Myocyte (in vitro differentiated cells): ENCODE measurements at places on chromosomes 12 and 14. TPM values are rescaled to one million over a fixed set of nuclear protein-coding genes. Genes with fewer than 3 reads are reported as not detected.

DNA sequence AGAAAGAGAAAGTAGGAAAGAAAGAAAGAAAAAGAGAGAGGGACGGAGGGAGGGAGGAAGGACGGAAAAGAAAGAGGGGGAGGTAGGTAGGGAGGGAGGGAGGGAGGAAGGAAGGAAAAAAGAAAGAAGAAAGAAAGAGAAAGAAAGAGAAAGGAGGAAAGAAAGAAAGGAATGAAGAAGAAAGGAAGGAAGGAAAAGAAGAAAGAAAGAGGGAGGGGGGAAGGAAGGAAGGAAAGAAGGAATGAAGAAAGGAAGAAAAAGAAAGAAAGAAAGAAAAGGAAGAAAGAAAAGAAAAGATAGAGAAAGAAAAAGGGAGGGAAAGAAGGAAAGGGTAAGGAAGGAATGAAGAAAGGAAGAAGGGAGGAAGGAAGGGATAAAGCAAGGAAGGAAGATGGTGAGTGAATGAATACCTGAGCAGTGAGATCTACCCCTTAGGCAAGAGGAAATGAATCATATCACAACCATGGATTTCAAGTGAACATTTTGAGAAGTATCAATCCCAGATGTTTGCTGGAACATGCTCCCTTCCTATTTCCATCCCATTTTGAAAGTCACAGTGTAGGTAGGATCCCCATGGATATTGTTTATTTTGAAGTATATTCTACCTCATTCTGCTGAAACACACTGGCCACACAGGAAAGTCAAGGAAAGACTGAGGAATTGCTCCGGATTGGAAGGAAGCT, 639.4 kb upstream of the TBX3 start:
- DNase-seq = no peak

The SDR39U1 gene
- 24.2 and 27.5 TPM in 2 replicates for total RNA-seq

The KSR2 gene
- not detected in 2 replicates for total RNA-seq

DNA sequence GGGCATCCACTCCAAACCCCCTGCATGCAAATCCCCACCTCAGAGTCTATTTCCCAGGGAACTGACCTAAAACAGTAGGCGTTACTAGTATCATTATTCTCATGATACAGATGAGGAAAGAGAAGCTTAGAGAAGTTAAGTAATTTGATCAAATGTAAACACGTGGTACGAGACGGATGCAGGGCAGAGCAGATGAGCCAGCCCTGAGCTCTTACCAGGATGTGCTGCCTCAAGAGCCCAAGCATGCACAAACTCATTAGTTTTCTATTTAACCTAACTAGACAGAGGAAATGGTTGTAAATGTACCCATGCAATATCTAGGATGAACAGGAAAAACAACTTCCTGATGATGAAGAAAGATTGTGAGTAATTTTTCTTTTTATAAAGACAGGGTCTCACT, 173.3 kb upstream of the RASSF8 start:
- DNase-seq = no peak

DNA sequence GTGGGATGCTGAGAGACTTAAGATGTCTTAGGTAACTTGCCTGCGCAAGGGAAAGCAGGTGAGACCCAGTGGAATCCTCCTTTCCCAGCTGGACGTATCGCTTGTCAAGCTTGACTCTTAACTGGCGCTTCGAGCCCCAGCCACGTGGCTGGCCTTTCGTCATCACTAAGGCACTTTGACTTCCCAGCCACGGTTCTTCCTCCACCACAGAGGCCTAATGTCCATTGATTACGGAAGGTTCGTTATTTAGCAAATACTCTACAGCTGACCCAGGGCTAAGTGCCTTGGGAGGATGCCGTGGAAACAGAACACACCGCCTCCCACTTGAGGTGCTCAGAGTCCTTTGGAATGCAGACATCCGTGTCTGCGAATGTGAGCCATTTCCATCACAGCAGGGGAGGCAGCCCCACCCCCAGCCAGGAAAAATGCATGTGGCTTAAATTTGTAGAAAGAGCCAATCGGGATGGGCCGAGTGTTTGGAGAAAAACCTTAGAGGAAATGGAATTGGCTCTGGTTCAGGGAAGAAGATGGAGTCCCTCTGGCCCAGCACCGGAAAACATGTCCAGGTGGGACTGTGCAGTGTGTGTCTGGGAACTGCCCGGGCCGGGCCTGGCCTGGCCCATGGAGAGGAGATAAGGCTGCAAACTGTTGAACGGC, 115.7 kb downstream of the PLXNC1 start:
- DNase-seq = no peak

DNA sequence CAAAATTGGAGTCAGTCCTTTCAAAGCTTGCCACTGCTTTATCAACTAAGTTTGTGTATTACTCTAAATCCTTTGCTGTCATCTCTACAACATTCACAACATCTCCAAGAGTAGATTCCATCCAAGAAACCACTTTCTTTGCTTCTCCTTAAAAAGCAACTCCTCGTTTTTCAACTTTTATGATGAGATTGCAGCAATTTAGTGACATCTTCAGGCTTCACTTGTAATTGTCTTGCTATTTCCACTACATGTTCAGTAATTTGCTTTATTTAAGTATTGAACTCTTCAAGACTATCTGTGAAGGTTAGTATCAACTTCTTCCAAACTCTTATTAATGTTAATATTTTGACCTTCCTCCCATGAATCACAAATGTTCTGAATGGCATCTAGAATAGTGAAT, 747.9 kb downstream of the TMTC2 start:
- no peak for DNase-seq

DNA sequence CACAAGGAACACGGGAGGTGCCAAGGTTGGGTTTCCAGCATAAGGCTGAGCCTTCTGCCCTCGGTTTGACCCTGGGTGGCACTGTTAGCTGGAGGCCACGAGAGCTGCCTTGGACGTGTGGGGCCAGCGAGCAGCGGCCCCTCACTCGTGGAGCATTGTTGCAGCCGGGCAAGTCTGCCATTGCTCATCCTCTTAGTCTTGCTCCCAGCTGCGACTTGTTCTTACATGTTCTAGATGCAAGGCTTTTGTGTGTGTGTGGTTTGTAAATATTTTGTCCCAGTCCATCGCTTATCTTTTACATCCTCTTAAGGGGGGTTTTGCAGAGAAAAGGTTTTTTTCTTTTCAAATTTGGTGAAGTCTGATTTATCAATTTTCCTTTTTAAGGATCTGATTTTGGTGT, 21.1 kb upstream of the C1S start:
- DNase-seq = no peak

The ACOT6 gene
- not detected in 2 replicates for total RNA-seq

- DNase-seq = peak; percentile 22
Measured at GRCh38 chr14:95495538-95496025, 20.9 kb downstream of the SYNE3 start.

GRCh38 chr14:85061256-85061655, 468.7 kb upstream of the FLRT2 start:
- no peak for DNase-seq

GRCh38 chr12:122183588-122183940, 641 bp downstream of the LRRC43 start:
- DNase-seq = no peak

DNA sequence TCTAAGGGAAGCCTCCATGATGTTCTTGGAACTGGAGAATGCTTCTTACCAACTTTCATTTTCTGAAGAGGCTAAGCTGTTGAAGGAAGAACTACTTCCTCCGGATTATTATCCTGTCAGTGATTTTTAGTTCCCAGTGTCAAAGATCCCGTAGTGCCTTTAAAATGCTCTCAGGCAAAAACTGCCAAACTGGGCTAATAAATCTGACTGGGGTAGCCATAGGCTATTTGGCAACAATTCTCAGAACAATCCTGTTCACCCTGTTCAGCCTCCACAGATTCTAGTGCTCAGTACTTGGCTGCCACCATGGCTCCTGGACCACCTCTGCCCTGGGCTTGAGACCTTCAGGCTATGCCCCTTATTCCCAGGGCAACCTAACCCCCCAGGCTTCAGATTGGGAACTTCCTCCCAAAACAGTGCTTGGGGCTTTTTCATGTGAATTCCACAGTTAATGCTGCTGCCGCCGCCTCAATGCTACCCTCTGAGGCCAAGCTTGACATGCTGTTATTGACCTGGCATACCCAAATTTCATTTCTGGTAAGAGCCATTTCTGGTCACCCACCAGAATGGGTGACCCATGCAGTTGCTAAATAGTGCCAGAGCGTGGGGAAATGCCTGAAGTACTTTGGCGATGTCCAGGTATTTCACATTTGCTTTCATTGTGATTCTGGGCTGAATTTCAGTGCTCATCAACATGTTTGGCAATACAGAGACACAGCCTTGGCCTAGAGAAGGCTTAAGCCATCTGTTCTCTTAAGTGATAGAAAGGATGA, 110.0 kb upstream of the ARHGAP5 start:
- no peak for DNase-seq

- DNase-seq = no peak
Measured at GRCh38 chr12:91074851-91075250, 17.0 kb upstream of the KERA start.

DNA sequence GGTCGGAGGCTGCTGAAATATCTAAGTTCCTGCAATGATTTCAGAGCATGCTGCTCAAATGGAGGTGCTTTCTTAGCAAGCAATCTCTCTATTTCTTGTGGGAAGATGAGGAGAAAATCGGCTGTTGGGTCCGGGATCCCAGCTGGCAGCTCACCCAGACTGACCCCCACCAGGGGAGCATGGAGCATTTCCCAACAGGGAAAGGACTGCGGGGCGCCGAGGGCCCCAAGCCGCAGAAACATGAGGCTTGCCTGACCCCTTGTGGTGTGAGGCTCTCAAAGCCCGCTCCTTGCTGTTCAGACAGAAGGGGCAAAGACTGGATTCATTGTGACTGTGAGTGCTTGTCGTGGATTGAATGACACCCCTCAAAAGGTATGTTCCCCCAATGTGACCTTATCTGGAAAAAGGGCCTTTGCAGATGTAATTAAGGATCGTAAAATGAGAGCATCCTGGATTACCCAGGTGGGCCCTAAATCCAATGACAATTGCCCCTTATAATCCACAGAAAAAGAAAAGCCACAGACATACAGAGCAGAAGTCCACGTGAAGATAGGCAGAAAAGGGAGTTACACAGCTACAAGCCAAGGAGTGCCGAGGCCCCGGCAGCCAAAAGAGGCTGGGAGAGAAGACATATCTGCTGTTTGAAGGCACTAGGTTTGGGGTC, 116.3 kb upstream of the VASH1 start:
- peak; percentile 31 for DNase-seq

- DNase-seq = no peak
Measured at GRCh38 chr12:93156086-93156716, 221.5 kb upstream of the NUDT4 start.

- DNase-seq = peak; percentile 3
Measured at GRCh38 chr12:15428632-15429031, 106.3 kb downstream of the PTPRO start.

The SETD1B gene
- 3.9 and 4.0 TPM in 2 replicates for total RNA-seq

DNA sequence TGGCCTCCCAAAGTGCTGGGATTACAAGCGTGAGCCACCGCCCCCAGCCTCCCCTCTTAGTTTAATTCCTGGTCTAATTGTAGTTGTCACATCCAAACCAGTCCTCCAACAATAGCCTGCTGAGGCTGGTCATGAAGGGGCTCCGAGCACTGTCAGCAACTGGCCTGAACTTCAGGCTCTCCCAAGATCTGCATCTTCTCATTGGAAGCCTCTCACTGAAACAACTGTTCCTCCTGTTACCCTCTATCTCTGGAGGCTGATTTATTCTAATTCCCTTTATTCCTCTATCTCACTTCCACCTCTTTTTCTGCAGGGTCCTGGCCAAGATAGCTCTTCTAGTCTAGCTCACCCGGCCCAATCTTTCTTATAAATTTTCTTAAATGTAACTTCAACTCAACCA, 89.4 kb downstream of the DUSP16 start:
- no peak for DNase-seq

The ASPG gene
- total RNA-seq = not detected in 2 replicates

- no peak for DNase-seq
Measured at GRCh38 chr12:114884575-114884974, 200.6 kb upstream of the TBX3 start.

The CCDC197 gene
- not detected in 2 replicates for total RNA-seq

The WNT5B gene
- 17.6 and 19.1 TPM in 2 replicates for total RNA-seq

DNA sequence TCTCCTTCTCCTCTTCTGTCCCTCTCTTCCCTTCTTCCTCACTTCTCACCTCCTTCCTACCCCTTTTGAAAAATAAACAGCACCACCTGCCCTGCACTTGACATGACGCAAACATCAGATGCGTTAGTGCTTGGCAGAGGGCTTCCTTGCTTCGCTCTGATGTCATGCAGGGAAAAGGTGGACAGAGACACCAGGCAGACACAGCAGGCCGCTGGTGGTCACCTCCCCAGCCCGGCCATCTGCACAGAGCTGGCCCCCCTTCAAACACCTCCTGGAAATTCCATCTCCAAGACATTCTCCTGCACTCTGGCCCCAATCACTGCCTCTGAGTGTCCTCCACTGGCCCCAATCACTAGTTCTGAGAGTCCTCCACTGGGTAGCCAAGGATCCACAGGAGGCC, 353.6 kb downstream of the MED13L start:
- DNase-seq = no peak

GRCh38 chr14:50943261-50943942, 881 bp downstream of the PYGL start:
- DNase-seq = peak; percentile 70

- DNase-seq = no peak
Measured at GRCh38 chr12:41476499-41477439, 288.6 kb downstream of the PDZRN4 start.

The SSPN gene
- total RNA-seq = 79.5 and 120 TPM in 2 replicates

- no peak for DNase-seq
Measured at GRCh38 chr14:63725786-63726460, 1.9 kb downstream of the SGPP1 start.

- DNase-seq = no peak
Measured at GRCh38 chr14:91273885-91274273, 29.4 kb upstream of the GPR68 start.

The DCP1B gene
- total RNA-seq = 21.4 and 22.5 TPM in 2 replicates

- DNase-seq = peak; percentile 65
Measured at GRCh38 chr14:31057701-31058364, 31.7 kb upstream of the STRN3 start.

GRCh38 chr14:105605464-105606304, 79.3 kb downstream of the TMEM121 start:
- no peak for DNase-seq

DNA sequence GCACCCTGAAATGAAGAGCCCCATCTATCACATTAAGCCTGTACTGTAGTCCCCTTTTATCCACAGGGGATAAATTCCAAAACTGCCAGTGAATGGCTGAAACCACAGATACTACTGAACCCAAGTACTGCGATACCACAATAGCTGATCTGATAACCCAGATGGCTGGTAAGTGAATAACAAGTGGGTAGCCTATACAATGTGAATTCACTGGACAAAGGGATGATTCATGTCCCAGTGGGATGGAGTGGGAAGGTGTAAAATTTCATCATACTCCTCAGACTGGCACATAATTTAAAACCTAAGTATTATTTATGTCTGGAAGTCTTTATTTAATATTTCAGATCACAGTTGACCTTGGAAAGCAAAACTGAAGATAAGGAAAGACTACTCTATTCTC, 201.3 kb downstream of the GPHN start:
- peak; percentile 47 for DNase-seq

GRCh38 chr12:23775208-23775607, 174.3 kb downstream of the SOX5 start:
- no peak for DNase-seq

The ZDHHC22 gene
- 0.40 and 1.0 TPM in 2 replicates for total RNA-seq

GRCh38 chr12:9273276-9273675, 65.1 kb upstream of the PZP start:
- DNase-seq = no peak
